ENCODE measurements at places on chromosomes 6 and 20. TPM values are rescaled to one million over a fixed set of nuclear protein-coding genes. Genes with fewer than 3 reads are reported as not detected.

The AMD1 gene
- total RNA-seq = 61.1 TPM

The NOL7 gene
- 65.2 TPM for total RNA-seq

The MICA gene
- total RNA-seq = 15.2 TPM

The MOXD1 gene
- not detected for total RNA-seq

The ARMH2 gene
- 5.0 TPM for total RNA-seq

The LIN28B gene
- total RNA-seq = not detected

The EPPIN gene
- total RNA-seq = not detected

The PHACTR3 gene
- not detected for total RNA-seq

The MTRF1L gene
- total RNA-seq = 15.0 TPM

The PHACTR1 gene
- total RNA-seq = 11.8 TPM
